ENCODE measurements at places on chromosomes 12 and 14. TPM values are rescaled to one million over a fixed set of nuclear protein-coding genes. Genes with fewer than 3 reads are reported as not detected.

DNA sequence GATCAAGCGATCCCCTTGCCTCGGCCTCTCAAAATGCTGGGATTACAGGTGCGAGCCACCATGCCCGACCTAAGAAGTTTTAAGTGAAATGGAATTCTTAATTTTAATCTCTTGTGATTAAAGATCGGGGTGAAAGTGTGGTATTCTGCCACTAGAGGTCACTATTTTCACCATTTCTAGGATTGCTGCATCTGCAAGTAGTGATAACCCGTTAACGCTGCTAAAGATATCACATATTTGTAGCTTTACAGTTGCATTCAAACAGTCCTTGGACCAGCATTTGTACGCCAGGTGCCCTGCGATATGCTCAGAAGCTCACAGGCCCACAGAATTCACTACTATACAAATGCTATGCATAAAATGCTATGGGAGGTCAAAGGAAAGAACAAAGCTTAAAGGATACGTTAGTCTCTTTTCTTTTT, 19.3 kb downstream of the CCDC62 start:
- DNase-seq = peak; percentile 15

GRCh38 chr12:112901271-112901670, 5.5 kb upstream of the OAS1 start:
- no peak for DNase-seq

- no peak for DNase-seq
These were observed 28.6 kb downstream of the KCNA5 start for GRCh38 chr12:5072311-5072710.

DNA sequence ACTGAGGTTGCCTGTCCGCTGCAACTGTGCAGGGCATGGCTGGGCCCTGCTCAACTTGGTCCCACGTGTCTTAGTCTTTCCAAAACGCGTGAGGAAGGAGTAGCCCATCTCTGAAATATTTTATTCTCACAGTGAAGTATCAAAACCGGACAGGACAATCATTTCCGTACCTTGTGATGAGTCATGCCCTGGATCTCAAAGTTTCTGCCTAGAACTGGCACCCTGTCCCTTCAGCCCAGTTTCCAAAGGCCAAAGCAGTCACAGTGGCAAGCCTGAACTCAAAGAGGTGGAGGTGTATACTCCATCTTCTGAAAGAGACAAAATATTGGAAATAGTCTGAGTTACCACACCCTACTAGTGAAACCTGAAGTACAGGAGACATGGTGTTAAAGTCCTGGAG, 28.5 kb upstream of the SRGAP1 start:
- DNase-seq = no peak

DNA sequence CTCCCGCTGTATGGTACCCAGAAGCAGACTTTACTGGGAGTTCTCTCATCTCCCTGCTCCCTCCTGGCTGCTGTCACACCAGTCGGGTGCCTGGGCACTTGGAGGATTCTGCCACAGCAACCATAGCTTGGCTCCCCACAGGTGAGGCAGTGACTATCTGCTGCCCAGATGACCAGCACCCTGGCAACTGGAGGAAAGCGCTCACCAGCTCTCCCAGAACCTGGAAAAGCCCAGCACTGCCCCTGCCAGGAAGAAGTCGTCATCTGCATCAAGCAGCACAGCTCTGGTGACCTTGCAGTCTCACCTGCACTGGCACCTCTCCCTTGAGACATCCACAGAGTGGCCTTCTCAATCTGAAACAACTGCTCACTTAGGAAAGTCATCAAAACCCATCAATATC, 31.9 kb upstream of the TC2N start:
- DNase-seq = no peak

- DNase-seq = no peak
These were observed 36.7 kb upstream of the CD9 start for GRCh38 chr12:6163416-6164060.

Gene SLC24A4
- 0.54 TPM for polyA plus RNA-seq

Gene SLC41A2
- 4.1 TPM for polyA plus RNA-seq

Gene AHSA1
- polyA plus RNA-seq = 119 TPM

Measured in large intestine (tissue), 12 donors.